ENCODE measurements at places on chromosomes 3 and 15.

GRCh38 chr3:107106316-107106715 lies 270.9 kb upstream of the CCDC54 start:
- DNase-seq = no peak

GRCh38 chr3:154184582-154184981 lies 63.4 kb downstream of the ARHGEF26 start:
- DNase-seq = no peak

- peak; percentile 79 for DNase-seq
Measured at GRCh38 chr3:13401149-13401548, 19.0 kb downstream of the NUP210 start.

GRCh38 chr15:88401996-88402656 lies 65.1 kb downstream of the MRPL46 start:
- DNase-seq = peak; percentile 18

DNA sequence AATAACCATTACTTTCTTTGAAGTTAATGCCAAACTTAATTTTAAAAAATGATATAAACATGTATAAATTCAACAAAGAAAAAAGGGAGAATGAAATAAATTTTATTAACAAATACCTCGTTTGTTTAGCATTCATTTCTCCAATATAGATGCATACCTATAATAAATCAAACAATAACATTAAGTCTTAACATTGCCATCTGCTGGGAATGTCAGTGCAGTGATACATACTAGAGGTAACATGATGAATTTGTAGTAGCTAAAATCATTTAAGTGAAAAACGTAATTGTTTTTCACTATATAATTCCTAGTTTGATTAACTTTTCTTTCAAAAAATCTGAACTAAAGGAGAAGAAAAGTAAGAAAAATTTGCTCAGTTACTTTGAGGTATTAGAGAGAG lies 340.2 kb upstream of the CBLB start:
- peak; percentile 11 for DNase-seq

- peak; percentile 3 for DNase-seq
Measured at GRCh38 chr3:50502225-50502583, 1.2 kb downstream of the CACNA2D2 start.

GRCh38 chr3:55166576-55167555 lies 239.0 kb upstream of the LRTM1 start:
- no peak for DNase-seq

- peak; percentile 24 for DNase-seq
Measured at GRCh38 chr15:74434263-74435136, 742 bp upstream of the SEMA7A start.

GRCh38 chr3:15753056-15753710 lies 44.6 kb downstream of the ANKRD28 start:
- DNase-seq = no peak

GRCh38 chr3:190326930-190327329 lies 4.7 kb upstream of the CLDN1 start:
- DNase-seq = no peak

DNA sequence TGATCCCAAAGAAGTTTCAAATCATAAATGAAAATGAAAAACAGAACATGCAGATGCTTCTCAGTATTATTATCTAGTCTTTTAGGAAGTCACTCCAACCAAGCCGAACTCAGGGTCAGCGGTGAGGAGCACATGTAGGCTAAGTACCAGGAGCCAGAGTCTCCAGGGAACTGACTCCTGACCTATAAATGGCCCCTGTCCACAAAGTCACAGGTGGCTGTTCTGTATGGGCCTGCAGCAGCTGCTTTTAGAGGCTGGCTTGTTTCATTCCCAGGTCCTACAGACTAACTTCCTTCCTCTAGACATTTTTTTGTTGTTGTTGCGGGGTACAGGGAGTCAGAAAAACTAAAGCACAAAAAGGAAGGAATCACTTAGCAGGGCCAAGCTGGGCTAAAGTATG lies 54.6 kb downstream of the DAPK2 start:
- no peak for DNase-seq

- peak; percentile 9 for DNase-seq
Measured at GRCh38 chr3:195540511-195540910, 2.6 kb downstream of the PPP1R2 start.

DNA sequence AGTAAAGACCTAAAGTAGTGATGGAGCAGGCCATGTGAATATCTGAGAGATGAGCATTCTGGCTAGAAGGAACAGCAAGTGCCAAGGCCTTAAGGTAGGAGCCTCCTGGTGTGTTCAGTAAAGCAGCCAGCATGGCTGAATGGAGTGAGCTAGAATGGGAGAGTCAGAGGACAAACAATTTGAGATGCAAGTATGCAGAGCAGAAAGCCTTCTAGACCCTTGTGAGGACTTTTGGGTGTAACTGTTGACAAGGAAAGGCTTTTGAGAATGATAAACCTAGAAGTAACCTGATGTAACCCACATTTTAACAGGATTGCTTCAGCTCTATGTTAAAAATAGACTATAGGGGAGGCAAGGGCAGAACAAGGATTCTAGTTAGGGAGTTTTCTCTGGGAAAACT lies 14.8 kb upstream of the RNF7 start:
- DNase-seq = no peak

GRCh38 chr3:76585794-76586392 lies 454.0 kb upstream of the ROBO2 start:
- DNase-seq = peak; percentile 36

GRCh38 chr3:165653130-165653778 lies 184.0 kb downstream of the BCHE start:
- DNase-seq = no peak

- no peak for DNase-seq
Measured at GRCh38 chr15:82789491-82789890, 16.4 kb downstream of the FSD2 start.

- DNase-seq = no peak
Measured at GRCh38 chr3:8488411-8488810, 13.2 kb upstream of the LMCD1 start.

- DNase-seq = no peak
Measured at GRCh38 chr3:193231201-193231600, 9.8 kb upstream of the PLAAT1 start.

GRCh38 chr3:139353920-139354556 lies 10.2 kb downstream of the MRPS22 start:
- peak; percentile 71 for DNase-seq

DNA sequence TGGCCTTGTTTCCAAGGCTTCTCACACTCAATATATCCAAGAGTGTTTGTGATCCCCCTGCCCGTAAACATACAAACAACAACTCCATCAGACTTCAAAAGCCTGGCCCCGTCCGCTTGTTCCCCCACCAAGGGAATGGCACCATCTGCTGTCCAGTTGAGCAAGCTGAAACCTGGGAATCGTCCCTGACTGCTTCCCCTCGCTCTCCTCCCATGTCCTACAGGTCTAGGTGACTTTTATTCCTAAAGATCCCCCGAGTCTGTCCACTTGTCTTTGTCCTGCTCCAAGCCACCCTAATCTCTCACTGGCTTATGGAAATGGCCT lies 27.9 kb upstream of the FAM174B start:
- peak; percentile 73 for DNase-seq

DNA sequence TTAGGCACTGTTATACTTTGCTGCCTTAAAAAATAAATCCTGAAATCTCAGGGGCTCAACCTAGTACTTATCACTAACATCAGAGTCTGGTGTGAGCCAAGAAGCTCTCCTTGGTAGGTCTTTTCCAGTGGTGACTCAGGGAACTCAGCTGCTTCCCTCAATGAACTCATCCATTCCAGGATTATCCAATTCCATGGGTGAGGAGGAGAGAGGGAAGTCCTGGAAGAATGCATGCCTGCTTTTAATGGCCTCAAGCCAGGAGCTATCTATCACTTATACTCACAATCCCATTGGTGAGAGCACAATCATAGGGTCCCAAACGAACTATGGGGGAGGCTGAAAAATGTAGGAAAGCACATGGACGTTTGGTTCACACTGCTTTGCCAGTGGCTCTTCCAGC lies 113.6 kb downstream of the POLR2M start:
- DNase-seq = no peak

GRCh38 chr3:141405591-141405990 lies 37.3 kb downstream of the ZBTB38 start:
- DNase-seq = no peak

DNA sequence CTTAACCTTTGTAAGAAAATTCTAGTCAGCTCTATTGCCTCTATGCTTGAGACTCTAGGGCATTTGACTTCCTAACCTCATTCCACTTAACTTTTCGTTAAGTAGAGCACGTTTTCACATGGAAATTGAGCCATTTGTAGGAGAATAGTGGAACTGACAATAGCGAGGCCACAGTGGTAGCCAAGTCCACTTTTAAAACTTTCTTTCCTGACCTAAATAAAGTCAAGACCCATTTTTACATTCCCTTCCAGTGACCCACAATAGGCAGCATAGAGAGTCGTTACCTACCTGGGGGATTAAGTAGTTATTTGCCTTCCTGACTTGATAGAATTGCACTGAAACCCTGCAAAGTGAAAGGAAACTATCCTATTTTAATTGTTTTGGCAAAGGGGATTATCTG lies 386.0 kb upstream of the NECTIN3 start:
- DNase-seq = no peak

- DNase-seq = no peak
Measured at GRCh38 chr3:51397392-51397791, 6.3 kb downstream of the RBM15B start.

DNA sequence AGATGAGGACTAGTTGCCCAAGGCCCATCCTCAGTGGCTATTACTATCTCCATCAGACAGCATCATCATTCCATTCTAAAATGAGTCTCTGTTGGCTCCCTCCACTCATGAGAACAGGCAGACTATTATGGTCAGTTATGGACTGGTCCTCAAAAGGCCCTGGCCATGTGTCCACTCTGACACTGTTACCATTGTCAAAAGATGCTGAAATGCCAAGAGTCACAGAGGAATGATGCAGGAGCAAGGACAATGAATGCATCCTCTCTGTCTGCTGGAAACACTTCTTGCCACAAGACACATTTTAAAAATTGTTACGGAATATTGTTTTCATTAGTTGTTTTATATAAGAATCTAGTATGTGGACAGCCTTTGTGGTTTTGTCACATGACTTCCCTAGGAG lies 53.3 kb upstream of the STT3B start:
- no peak for DNase-seq

- peak; percentile 84 for DNase-seq
Measured at GRCh38 chr3:177110895-177111294, 86.4 kb downstream of the TBL1XR1 start.

DNA sequence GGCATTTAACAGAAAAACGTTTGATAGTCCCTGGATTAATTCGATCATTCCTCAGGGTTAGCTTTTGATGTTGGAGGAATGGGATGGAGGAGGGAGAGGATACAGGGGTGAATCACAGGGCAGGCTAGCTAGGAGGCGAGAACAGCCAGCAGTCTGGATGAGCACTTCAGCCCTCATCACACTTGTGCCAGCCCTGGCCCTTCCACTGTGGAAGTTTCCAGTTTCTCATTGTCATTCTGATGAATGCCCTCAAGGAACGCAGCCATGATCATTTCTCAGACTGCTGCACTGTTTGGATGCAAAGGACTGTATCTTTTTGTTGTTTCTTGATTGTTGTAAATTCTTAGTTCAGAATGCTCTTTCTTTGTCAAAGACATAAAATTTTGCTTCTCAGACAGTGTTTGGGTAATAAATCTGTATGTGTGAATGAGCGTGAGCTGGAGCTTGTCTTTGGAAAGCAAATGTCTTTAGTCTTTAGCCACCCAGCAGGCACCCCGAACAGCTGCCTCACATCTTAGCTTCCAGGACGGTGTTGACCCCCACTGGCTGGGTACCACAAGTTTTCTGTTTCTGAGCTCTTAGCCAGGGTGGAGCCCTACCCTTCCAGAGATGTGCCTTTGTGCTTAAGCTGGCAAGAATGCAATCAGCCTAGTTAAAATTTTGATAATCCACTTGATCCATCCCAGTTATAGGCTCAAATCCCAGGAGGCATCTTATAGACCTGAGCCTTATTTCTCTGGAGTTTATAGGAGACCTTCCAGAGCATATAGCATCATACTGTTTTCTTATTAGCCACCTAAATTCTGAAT lies 121.1 kb downstream of the PDCD6IP start:
- no peak for DNase-seq

DNA sequence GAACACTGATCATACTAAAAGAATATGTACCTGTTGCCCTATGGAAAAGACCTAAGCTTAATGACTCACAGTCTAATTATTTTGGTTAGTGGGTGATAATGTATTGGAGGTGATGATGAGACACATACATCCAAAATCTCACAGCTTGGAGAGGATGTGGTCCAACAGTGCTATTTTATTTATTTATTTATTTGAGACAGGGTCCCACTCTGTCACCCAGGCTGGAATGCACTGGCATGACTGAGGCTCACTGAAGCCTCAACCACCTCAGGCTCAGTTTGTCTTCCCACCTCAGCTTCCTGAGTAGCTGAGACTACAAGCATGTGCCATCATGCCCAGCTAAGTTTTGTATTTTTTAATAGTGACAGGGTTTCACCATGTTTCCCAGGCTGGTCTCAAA lies 35.0 kb downstream of the LPP start:
- DNase-seq = no peak

DNA sequence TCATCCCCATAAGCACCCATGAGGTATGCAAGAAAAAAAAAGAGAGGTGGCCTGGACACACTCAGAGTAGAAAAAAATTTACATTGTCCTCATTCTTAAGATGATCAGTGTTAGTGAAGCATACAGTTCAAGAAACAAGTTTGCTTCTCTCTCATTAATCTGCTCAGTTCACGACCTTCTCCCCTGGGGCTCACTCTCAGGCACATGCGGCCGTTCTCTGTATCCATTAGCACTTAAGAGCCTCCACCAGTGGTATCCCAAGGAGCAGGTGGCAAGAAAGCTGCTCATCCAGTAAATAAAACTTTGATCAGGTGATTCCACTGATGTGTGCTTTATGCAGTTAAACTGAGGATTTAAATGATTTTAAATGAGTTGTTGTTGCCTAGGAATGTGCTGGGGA lies 57.4 kb downstream of the ARHGAP31 start:
- DNase-seq = no peak

DNA sequence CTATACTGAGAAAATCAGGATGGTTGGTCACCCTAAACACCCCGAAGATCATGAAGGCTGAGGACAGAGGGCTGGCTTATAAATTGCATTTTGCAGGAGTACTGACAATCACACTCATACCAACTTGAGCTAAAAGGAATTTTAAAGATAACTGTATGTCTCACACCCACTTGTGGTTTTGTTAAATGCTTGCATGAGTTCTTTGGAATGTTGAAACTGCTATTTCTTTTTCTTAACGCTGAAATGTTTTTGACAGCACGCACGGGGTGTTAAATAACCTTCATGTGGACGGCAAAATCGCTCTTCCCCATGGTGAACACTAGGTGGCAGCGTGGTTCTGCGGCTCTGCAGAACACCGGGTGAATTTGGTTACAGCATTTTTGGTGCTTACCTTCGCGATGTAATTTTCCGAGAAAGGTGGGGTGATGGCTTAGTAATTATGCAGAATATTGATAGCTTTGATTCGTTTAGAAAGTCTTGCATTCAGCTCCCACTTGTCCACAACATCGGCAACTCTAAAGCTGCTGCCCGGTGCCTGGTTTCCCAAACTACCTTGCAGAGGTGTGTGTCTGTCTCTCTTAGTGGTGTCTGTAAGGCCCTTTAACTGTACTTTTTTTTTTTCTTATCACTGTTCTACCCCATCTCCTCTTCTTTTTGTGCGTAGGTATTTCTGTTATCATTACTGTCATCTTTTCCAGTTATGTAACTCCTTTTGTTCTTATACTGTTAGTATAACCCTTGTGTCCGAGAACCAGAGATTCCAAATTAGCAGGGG lies 51.7 kb downstream of the ARNT2 start:
- DNase-seq = peak; percentile 69
